ENCODE measurements at places on chromosomes 4 and X.
A peak's percentile ranks its signal among the peaks of the same experiment; 100 is the strongest.

GRCh38 chrX:131187206-131187605 lies 101.9 kb downstream of the IGSF1 start:
- DNase-seq: no peak

GRCh38 chr4:87949961-87950360 lies 25.6 kb upstream of the SPP1 start:
- DNase-seq: peak; percentile 79

DNA sequence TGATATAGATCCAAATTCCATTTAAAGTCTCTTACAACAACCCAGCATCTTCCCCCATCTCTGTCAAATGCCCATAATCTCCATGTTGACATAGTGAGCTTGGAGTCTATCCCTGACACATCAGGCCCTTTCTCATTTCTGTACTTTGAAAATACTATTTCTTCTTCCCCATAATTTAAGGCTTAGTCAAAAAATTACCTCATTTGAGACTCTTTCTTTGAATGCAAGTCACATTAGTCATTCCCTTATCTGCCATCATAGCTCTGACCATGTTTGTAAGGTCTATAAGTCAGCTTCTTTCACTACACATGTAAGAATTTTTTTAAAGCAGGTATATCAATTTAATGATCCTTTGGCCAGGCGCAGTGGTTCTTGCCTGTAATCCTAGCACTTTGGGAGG lies 99.9 kb downstream of the DDX60 start:
- DNase-seq: peak; percentile 91

DNA sequence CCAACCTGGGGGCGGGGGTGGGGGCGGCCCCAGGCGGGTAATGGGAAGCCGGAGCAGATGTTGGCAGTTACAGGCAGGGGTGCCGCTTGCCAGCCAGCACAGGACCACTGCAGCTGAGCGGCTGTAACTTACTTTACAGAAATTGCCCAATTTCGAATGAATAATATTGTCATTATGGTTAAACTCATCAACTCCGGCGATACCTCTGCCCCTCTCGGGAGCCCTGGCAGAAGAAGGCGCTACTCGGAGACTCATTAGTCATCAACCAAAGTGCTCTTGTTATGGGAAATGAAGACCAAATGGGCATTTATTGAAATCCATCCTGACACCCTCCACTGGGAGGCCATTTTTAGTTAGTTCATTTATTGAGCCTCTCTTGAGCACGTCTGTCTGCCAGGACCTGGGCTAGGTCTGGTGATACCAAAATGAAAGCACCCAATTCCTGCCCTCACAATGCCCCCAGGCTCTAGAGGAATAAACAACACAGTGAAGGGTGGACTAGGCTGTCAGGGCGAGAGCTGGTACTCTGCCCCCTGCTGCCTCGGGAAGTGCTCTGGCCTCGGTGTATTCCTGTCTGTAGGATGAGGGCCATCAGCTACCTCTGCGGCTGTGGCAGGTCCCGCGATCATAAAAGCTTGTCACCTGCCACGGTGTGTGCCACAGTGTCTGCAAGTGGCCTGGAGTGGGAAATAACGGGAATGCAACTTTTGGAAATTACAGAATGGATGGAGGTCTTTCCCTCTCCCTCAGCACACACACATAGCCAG lies 159.1 kb upstream of the PSAPL1 start:
- no peak for DNase-seq

DNA sequence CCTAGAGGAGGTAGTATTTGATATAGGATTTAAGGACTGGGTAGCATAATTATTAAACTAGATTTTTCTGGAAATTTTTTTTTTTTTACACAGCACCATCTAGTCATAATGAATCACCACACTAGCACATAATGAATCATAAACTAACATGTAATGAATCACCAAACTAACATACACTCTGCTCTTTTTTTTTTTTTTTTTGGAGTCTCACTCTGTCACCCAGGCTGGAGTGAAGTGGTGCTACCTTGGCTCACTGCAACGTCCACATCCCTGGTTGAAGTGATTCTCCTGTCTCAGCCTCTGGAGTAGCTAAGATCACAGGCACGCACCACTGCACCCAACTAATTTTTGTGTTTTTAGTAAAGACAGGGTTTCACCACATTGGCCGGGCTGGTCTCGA lies 92.5 kb downstream of the FAM13A start:
- peak; percentile 55 for DNase-seq

DNA sequence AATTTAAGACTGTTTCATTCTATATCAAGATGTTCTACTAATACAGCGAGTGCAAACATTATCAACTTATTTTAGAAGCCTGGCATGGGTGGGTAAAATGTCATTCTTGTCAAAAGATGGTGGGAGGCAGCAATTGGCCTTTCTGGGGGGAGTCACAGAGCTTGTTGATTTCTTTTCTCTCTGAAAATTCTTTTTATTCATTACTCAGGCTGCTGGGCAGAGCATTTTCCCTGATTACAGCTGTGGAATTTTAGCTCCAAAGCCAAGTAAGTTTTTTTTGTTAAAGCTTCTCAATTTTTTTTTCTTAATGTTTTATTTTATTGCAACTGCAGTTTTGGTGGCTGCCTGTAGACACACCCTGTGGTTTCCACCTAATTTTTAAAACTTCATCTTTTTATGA lies 50.4 kb downstream of the GPC4 start:
- no peak for DNase-seq

DNA sequence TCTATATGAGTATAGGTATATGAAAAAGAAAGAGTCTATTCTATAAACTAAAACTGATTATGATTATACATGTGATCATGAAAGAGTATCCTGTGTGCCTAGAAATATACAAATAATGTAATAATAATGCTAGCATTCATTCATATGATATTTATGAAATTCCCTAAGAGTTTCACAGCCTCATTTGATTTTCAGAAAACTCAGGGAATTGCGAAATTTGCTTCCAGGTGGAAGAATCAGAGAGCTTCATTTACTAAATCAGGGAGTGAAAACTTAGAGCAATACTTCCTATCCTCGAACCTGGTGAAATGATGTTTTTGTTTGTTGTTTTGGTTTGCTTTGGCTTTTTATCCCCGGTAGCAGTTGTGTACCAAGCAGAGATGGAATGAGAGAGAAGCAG lies 1105.7 kb upstream of the SLIT2 start:
- no peak for DNase-seq

GRCh38 chr4:82493721-82494425 lies 63.5 kb downstream of the ENOPH1 start:
- DNase-seq: no peak

- DNase-seq: no peak
Observed at GRCh38 chr4:38861791-38862190, 5.2 kb upstream of the TLR6 start.

GRCh38 chr4:2103843-2104547 lies 44.9 kb downstream of the NAT8L start:
- DNase-seq: no peak
